Activated CD8-positive, alpha-beta memory T cell treated with anti-CD3 and anti-CD28 coated beads for 24 hours (primary cell): ENCODE measurements at places on chromosomes 12 and 14.

DNA sequence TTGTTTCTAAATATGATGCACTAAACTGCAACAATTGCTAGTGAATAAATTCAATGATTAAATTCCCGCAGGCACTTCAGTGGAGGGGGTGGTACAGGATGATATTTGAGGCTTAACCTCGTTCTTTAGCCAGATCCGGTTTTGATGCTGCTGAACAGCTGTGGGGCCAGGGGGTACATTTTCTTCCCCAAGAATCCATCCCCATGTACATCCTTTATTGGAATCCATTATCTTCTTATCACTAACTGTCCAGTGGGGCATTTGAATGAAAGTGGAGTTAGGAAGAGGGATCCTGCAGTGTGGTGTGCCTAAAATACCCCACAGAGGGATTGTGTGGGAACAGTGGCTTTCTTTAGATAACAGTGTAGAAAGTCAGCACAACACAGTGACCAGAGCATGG lies 45.2 kb upstream of the OASL start:
- no peak for DNase-seq

- DNase-seq, result peak; percentile 59
Measured at GRCh38 chr12:91326058-91327027, 143.7 kb upstream of the DCN start.

GRCh38 chr12:83462419-83462818 lies 775.7 kb downstream of the TMTC2 start:
- no peak for DNase-seq

DNA sequence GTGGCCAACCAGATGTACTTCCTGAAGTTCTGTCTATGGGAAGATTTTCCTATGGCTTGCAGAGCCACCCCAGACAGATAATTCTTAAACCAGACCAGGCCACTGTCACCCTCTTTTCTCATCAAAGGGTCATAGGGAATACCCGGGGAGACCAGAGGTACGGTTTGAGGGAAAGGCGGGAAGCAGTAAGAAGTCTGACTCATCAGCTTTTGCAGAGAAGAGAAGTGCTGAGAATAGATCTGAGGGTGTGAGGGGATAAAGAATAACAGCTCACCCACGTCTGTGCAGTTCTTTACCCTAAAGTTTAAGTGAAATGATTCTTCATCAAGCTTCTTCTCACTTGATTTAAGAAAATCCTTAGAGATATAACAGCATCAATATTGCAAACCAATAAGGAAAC lies 21.3 kb upstream of the POC1B start:
- DNase-seq, result no peak

DNA sequence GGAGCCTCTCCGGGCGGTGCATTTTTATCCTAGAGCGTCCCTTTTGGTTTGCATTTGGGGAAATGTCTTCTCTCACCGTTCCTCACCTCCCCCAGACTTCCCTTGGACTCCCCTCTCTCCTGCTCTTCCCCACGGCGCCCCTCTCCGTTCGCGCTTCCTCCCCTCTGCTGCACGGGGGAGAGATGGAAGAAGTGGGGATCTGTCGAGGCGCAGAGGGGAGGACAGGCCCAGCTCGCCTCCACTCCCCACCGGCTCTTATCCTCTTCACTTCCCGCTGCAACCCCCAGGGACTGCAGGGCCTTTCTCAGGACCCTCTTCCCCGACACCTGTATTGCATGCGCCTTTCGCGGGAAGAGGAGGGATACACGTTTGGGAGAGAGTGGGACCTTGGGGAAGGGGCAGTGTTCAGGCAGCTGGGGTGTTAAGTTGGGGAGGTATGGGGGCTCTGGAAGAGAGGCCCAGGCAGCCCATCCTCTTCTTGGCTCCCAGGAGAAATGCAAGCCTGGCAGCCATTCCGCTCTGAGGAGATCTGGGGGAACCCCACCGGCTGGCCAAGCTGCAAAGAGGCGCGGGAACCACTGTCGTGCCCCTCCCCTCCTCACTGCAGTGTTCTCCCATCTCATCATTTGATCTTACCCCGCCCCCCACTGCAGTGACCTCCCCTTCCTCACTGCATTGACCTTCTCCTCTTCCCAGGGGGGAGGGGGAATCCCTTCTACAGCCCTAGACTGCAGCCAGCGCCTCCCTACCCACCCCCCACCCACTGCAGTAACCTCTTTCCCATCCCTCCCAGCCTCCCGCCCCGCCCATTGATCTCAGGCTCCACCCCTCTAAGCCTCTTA lies 788 bp downstream of the ENO2 start:
- DNase-seq, result peak; percentile 65

- peak; percentile 69 for DNase-seq
Measured at GRCh38 chr14:22538671-22539228, 50.3 kb downstream of the DAD1 start.

DNA sequence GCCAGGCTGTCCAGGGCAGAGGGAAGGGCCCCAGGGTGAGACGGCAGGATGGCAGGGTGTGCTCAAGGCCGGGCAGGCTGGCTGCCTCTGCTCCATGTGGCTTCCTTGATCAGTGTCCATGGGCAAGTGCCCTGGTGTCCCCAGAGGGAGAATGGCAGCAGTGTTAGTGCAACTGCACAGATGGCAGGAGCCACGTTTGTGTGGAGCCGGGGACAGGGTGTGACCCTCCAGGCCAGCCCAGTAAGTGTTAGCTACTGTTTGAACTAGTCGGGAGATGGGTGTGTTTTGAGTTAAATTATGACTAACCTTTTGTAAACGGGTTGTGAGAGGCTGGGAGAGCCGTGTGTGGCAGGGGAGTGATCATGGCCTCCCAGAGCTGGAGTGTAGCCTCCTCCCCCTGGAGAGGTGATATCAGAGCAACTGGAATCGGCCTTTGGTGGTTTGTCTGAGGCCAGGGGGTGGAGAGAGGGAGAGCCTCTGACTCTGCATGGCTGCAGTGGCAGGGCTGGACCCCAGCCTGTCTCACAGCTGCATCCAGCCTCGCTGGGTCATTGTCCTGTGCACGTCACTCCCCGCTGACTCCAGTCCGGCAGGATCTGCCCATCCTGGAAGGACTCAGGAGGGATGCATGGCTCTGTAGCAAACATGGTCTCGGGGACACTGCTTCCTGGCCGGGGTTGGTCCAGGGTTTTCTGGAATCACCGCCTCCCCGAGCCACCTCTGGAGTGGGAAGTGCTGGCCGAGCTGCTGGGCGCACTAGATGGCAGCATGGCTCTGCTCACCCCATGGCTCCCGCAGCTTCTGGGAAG lies 27.8 kb downstream of the AACS start:
- DNase-seq, result no peak

GRCh38 chr14:52950410-52950897 lies 396 bp downstream of the FERMT2 start:
- DNase-seq, result peak; percentile 62

DNA sequence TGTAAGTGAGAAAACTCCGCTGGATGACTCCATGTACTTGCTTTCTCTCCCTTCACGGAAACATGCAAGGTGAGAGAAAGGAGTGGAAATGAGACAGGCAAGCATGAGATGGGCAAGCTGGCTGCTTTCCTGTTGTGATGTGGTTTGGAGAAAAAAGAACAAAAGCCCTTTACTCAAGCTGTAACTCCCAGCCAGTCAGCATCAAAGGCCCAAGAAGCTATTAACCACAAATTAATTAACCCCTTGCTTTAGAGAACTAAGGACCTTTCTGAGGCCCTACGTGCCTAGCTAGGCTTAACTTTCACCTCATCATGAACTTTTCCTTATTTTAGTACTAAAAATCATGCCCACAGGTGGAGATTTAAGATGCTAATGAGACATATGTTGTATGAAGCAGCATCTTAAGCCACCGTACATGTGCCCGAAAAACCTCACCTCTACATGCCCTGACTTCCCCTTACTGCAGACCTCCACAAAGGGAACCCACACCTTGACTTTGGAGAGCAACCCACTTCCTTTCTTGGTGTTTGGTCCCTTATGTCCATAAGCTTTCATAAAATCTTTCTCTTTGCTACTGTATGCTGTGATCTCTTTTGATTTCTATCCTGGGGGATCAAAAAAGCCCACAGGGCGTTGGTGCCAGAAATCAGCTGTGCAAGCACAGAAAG lies 87.0 kb downstream of the GALNT8 start:
- DNase-seq, result no peak

DNA sequence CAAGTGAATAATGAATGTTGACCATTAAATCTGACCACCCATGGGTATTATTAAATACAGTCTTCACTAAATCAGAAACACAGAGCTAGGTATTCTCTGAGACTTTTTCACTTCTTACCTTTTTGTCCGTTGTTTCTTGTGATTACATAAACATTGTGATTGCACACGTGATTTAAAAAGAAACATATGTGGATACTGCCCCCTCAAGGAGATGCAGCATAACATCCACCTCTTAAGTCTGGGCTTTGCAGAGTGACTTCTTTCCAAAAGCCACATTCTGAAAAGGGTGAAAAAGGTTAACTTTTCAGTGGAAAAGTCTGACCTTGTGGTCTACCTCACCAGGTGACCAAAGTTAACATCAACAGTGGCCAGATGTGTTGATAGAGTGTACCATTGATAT lies 185.5 kb upstream of the FAR2 start:
- no peak for DNase-seq

GRCh38 chr14:72925815-72926291 lies 411 bp upstream of the DCAF4 start:
- DNase-seq, result no peak

DNA sequence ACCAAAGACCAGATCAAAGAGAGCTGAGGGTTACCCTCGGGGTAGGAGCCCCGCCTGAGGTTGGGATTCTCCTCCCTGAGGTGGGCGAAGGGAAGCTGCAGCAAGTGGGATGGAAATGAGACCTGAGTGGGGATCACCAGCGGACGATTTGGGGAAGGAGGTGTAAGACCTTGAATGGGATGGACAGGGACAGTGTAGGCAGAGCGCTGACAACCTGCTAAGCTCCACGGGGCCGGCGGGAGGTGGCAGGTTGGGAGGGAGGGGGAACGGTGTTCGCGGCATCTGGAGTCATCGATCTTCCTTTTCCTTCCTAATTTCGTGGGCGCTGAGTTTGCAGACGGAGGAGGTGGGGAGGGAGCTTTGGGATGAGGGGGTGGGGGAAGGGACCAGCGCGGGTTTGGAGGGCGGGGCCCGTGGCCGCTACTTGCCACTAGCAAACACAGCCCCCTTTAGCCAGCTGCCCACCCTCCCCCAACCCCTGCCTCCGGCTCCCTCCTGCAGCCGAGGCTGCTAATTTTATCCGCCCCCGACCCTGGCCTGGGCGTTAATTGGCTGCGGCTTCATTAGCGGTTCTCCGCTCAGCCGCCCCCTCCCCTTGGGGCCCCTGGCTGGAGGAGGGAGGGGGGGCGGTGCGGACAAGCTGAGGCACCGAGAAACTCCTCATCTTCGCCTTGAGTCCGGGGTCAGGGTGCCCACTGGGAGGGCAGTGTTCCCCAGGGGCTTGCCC lies 2.8 kb upstream of the SHMT2 start:
- peak; percentile 59 for DNase-seq

- no peak for DNase-seq
Measured at GRCh38 chr14:92362781-92363235, 39.8 kb downstream of the SLC24A4 start.

GRCh38 chr12:116687888-116688287 lies 50.0 kb downstream of the SPRING1 start:
- DNase-seq, result peak; percentile 76

- DNase-seq, result no peak
Measured at GRCh38 chr12:29447285-29447975, 50.1 kb downstream of the OVCH1 start.

DNA sequence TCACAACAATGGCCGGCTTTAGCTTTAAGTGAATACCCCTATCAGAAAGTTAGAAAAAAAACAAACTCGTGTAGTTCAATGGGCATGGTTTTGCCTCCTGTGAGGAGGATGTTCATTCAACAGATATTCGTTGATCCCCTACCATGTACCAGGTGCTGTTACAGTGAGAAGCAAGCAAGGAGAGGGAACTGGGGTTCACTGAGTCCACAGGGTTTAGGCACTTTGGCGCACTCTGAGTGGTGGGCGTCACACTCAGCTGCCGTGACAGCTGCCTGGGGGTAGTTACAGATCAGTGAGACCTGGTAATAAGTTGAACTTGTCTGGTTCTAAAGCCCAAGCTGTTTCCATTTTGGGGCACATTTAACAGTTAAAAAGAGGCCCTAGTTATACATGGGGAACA lies 74.2 kb downstream of the PAPOLA start:
- no peak for DNase-seq
